ENCODE measurements at places on chromosomes 16 and 17.

- DNase-seq, result no peak
These were observed 8.4 kb upstream of the PIEZO1 start for GRCh38 chr16:88793251-88793954.

GRCh38 chr17:63621229-63621683 is 961 bp upstream of the MAP3K3 start:
- DNase-seq, result no peak

GRCh38 chr16:14501331-14502255 is 128.5 kb downstream of the PARN start:
- peak; percentile 97 for DNase-seq

DNA sequence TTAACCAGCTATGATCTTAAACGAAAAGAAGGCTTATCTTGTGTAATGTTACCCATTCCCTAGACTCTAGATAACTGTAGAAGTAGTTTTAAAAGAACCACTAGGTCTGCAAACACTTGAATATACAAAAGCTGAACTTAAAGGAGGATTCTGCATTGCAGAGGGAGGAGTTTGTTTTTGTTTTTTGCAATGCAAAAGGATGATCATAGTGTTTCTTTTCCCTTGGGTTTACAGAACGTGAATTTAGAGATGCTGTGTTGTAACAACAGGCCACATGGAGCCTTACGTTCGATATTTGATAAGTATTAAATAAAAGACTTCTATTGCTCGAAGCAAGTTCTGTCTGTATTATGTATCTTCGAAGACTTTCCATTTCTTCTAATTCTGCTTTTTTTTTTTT is 77.6 kb downstream of the CHD9 start:
- DNase-seq, result peak; percentile 23

DNA sequence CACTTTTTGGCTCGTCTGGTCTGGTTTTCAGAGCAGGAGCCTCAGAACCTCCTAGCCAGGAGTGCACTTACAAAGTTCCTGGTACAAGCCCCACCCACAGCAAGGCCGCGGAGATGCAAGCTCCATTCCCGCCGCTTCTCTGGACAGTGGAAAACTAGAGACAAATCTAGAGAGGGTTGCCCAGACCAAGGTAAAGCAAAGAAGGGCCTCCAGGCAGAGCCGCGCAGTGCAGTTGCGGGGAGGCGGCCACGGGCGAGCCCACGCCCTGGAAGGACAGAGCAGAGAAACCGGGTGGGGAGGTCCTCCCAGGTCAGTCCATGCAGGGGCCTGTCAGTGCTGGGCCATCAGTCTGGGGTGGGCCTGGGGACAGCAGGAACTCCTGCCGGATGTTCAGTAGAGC is 11.0 kb upstream of the OSGIN1 start:
- DNase-seq, result no peak

- DNase-seq, result no peak
These were observed 147.2 kb upstream of the COX10 start for GRCh38 chr17:13921841-13922776.

DNA sequence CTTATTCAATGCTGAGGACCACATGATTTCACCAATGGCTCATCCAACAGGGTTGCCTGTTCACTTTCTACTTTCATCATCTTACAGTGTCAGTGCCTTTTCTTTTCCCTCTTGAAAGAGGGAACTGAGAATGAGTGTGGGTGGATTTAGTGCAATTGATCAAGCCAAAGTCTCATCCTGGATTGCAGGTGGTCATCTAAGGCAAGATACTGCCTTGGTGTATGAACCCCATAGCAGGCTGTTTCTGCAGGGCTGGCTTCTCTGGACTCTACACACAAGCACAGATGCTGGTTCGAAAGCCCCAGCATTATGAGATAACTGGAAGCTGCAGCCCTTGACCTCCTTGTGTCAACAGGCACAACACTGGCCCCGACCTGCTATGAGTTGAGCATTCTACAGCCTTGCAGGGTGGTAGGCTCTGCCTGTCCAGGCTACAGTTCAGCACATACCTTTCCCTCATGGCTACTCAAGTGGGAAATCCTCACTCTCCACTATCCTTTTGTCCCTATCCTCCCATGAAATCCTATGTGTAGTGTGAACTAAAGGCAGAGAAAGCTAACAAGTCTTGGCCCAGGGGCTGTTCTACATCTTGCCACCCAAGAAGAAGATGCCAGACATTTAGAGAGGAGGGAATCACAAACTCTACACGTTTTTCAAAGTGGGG is 358.7 kb downstream of the SLC39A11 start:
- DNase-seq, result no peak

- no peak for DNase-seq
These were observed 37.1 kb upstream of the ADCY7 start for GRCh38 chr16:50229149-50229726.

DNA sequence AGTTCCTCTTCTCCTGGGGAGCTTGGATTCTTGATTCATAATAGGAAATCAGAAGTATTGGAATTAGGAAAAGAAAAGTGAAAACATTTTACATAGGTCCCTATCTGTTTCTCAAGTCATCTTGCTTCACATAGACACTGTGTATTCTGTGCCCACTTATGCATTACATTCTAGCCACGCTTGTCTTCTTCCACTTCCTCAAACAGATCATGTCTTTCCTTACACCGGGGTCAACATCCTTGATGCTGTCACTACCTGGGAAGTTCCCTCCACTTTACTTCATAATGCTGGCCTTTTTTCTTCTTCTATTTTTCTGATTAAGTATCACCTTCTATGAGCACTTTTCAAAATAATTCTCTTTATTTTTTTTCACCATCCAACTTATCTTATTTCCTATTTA is 606.4 kb upstream of the CDH8 start:
- DNase-seq, result no peak

DNA sequence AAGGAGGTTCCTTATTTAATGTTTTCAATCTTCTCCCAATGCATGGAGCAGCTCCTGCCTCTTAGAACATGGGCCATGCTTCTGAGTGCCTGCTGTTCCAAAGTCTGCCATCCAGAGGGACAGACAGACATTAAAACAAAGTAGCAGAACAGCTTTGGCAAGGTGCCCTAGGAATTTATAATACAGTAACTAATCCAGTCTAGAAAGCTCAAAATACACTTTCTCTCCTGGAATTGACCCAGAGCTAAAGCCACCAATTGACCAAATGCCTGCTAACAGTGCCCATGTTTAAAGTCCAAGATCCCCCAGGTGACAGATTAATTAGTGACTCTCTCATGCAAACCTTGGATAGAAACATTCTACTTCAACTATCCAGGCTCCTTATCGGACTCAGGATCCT is 11.1 kb upstream of the CHRNE start:
- peak; percentile 39 for DNase-seq

DNA sequence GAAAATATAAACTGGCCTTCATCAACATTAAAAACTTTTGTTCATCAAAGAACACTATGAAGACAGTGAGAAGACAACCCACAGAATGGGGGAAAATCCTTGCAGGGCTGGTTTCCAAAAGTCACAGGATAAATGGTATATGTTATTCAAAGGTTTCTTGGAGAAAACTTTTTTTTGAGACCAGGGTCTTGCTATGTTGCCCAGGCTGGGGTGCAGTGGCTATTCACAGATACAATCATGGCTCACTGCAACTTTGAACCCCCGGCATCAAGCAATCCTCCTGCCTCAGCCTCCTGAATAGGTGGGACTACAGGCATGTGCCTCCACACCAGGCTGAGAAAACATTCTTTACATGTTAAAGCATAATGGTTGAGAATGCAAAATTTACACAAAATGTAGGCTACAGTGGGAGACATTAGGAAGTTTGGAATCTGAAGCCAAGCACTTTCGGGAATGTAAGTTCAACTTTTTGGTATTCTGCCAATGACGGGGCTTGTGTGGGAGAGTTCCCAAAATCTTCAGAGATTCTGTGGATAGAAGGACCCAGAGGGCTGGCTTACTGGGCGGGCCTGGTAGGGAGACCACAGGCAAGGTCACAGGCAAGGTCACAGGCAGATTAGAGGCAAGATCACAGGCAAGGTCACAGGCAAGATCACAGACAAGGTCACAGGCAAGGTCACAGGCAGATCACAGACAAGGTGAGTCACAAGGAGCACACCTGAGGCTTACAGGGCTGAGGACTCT is 24.2 kb upstream of the ATP2A3 start:
- DNase-seq, result no peak

- DNase-seq, result peak; percentile 42
These were observed 951 bp upstream of the GPRC5C start for GRCh38 chr17:74430706-74431567.

- no peak for DNase-seq
These were observed 3.8 kb downstream of the TNRC6C start for GRCh38 chr17:77962348-77962747.

- no peak for DNase-seq
These were observed 123.6 kb downstream of the OR1D5 start for GRCh38 chr17:2939714-2940351.

DNA sequence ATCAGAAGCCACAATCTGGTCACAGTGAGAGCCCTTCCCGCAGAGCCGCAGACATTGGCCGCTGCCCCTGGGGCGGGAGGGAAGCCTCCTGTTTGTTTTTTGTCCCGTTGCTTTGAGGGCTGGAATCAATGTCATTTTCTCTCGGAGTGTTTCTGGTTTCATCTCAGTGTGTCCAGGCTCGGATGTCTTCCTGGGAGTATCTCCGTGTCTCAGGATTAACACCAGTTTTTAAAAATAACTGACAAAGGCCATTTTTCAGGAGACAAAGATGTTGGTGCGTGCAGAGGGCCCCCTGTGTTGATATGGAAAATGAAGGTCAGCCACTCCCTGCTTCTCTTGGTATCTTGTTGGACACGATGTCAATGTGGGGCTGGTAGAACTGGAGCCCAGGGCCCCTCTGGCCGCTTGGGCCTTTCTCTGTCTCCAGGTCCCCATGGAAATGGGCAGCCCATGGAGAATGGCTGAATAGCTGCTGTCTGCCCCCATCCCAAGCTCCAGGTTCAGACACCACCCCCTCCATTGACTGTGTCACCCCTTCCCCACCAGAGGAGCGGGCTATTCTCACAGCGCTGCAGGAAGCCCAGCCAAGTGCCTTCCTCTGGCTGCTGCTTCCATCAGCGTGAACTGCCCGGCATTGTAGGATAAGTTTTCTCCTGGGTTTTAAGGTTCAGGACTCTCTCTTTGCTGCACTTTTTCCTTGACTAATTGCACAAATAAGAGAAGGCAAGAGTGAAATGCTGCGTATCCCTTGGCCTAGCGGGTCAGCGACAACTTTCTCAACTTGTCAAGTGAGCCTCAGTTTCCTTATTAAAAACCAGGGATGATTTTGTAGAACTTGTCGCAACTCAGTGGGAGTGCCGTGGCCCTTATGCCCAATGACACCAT is 72.2 kb upstream of the METTL9 start:
- no peak for DNase-seq

- no peak for DNase-seq
These were observed 14.9 kb downstream of the CCDC182 start for GRCh38 chr17:57730026-57730701.

- DNase-seq, result no peak
These were observed 49.3 kb upstream of the TNRC6C start for GRCh38 chr17:77909236-77909635.

- no peak for DNase-seq
These were observed 198.4 kb upstream of the C17orf78 start for GRCh38 chr17:37177254-37177870.

DNA sequence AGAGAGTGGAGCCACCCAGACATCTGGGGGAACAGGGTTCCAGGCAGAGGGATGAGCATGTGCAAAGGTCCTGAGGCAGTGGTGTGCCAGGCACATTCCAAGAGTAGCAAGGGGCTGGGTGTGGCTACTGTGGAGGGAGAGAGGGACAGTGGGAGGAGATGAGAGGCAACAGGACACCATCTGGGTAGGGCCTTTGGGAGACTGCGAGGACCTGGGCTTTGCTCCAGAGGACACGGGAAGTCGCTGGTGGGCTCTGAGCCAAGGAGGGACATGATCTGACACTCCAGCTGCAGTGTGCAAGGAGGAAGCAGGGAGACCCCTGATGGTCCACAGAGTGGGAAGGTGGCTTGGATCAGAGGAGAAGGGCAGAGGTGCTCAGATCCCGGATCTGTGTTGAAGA is 56.7 kb upstream of the MED9 start:
- DNase-seq, result peak; percentile 26

DNA sequence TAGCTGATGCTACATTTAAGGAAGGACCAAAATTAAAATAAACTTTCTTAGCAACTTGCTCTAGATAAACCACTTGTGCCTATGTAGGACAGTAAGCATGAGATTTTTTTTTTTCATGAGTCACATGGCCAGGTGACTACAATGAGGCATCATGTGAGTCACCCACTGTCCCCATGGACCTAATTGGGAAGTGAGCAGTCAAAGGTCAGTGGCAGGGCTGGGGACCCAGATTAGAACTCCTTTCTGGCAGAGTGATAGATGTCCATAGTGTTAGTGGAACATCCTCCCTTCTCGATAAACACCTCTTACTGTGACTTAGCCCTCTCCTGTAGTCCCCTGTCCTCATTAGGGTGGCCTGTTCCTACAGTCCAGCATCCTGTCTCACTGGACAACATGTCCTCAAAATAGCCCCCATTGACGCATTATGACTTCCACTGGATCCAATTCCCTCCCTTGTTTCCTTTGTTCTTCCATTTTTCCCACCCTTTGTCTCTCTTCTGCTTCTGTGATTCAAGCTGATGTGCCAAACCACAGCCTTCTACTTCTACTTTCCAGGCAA is 12.4 kb downstream of the ITGB3 start:
- peak; percentile 52 for DNase-seq

- DNase-seq, result no peak
These were observed 101.2 kb downstream of the KCNJ2 start for GRCh38 chr17:70270554-70270953.

DNA sequence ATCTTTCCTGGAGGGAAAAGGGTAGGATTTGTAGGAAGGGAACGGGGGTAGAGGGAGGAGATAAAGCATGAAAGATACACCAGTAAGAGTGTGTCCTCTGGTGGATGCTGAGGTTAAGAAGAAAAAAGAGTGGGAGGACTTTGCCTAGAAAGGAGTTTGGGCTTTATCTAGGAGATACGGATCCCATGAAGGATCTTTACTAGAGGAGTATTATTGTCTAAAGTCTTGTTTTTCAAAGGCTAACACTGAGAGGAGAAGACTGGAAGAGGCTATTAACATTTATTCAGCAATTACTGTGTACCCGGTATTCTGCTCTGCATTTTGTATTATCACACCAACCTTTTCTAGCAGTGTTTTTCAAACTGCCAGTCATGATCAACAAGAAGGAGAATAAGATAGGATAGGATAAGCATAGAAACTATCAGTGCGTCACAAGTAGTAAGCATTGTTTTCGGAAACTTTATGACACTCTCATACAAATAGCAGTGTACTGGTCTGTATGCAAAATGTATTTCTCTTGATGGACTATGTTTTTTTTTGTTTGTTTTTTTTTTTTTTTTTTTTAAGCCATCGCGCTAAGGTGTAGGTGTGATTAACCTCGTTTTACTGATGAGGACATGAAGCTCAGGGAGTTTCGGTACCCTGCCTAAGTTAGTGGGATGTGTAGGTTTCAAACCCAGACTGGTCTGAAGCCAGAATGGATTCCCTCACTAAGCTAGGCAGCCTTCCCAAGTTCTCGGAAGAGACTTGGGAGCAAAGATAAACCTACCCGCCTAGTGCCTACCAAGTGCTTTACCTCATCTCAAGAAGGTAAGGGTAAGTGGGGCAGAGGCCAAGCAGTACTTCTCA is 1.3 kb upstream of the SP2 start:
- no peak for DNase-seq

DNA sequence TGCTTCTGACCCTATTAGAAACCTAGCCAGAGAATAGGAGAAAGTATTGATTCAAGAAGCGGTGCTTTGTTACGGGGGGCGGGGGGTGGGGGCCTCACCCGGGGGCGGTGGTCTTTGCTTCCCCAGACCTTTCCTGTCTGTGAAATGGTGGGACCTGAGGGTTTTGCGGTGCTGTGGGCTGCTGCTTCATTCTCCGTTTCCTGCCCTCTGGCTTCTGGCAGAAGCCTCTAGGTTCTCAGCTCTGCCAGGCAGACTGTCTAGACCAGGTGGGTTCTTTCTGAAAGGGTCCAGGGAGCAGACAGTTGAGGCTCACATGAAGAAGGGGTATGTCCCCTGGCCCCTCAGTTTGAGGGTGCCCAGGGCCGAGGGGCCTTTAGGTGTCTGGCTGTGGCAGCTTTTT is 14.0 kb downstream of the GSE1 start:
- no peak for DNase-seq

All from AG10803 (cell line).